ENCODE measurements at places on chromosomes 1 and 21.

DNA sequence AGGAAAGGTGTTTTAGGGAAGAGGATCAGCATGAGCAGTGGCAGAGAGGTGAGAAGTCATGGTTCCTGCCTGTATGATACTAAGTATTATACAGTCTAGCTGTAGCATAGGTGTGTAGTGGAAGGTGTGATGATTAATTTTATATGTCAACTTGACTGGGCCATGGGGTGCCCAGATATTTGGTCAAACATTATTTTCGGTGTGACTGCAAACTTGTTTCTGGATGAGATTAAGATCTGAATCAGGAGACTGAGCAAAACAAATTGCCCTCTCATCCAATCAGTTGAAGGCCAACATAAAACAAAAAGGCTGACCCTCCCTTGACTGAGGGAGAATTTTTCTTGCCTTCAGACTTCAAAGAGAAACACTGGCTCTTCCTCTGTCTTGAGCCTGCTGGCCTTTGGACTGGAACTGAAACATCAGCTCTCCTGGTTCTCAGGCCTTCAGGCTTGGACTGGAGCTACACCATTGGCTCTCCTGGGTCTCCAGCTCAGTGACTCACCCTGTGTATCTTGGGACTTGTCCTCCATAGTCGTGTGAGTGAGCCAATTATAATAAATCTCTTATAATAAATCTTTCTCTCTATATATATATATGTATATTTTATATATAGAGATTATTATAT lies 6.8 kb upstream of the CDC42 start:
- DNase-seq, result no peak

DNA sequence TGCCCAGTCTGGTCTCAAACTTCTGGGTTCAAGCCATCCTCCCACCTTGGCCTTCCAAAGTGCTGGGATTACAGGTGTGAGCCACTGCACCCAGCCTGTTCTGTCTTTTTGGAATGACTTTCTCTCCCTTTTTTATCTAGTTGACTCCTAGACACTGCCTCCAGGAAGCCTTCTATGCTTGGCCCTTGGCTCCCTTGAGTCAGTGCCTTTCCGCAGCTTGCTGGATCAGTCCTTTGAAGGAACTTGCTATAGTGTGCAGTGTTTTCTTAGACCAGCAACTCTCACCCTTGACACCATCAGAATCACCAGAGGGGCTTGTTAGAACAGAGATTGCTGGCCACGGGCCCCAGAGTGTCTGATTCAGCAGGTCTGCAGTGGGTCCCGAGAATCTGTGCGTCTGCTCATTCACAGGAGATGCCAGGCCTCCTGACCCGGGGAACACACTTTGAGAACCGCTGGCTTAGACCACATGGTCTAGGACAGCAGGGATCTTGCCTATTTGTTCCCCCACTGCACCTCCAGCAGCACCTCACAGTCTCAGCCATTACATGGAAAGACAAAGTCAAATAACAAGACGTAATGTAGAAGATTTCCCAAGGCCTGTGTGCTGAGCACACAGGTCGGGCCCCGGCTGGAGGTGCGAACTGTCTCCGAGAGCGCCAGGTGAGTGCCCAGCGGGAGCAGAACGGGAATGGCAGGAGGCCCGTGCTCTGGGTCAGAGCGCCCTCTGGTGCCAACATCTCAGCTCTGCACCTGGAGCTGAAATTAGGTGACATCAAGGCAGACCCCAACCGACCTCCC lies 27.4 kb upstream of the CTPS1 start:
- DNase-seq, result peak; percentile 47

GRCh38 chr1:232486454-232487207 lies 143.3 kb downstream of the SIPA1L2 start:
- DNase-seq, result no peak

- DNase-seq, result no peak
Measured at GRCh38 chr21:45623436-45623835, 20.1 kb upstream of the PCBP3 start.

- no peak for DNase-seq
Measured at GRCh38 chr1:82491301-82492048, 690.7 kb downstream of the ADGRL2 start.
